ENCODE measurements at places on chromosomes 3 and 15.

DNA sequence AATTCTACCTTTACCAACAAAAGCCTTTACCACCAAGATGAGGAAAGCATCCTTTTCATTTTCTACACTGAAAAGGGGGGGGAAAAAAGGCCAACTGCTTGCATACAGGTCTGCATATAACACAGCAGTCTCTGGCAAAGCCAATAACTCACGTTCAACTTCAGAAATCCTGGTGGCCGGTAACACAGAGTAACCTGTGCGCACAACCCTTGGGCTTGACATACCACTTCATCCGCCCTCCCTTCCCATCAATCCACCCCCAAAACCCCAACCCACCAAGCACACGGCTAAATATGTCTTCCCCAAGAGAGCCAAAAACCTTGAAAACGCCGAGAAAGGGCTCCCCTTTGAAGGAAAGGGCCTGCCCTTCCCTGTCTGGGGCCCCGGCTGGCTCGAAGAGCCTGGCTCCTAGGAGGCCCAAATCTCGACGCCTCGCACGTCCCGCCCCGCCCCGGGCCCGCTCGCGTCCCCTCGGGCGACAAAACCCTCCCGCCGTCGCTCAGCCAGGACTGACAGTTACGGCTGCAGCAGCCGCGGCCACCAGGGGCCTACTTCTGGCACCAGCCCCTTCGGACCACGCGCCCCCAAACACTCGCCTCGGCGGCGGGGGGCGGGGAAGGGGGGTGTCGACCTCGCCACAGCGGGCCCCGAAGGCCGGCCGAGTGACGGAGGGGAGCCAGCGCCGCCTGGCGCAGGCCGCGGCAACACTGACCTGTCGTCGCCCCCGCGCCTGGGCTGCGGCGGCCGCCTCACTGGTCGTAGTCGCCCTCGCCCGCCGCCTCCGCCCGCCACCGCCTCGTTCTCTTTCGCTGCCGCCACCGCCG is 835 bp downstream of the UBE3A start:
- DNase-seq = peak; percentile 82

- DNase-seq = no peak
Observed at GRCh38 chr3:56294286-56294685, 174.0 kb downstream of the ERC2 start.

DNA sequence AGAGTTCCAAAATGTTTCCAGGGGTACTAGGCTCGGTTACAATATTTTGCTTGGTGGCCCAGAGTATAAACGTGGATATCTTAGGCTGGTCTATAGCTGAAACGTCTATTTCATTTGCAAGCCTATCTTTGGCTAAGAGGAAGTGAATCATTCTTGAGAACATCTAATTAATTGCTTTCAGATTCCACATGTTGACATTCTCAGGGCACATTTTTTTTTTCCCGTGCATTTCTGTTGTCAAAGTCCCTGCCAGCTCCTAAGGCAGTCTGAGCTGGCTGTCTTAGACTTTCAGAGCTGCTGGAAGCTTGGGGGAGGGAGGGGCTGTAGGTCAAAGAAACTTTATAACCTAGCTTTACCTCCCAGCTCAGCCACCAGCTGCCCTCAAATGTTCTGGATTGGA is 23.2 kb upstream of the LAMP3 start:
- no peak for DNase-seq

- DNase-seq = no peak
Observed at GRCh38 chr3:195401943-195402342, 40.9 kb downstream of the ACAP2 start.

DNA sequence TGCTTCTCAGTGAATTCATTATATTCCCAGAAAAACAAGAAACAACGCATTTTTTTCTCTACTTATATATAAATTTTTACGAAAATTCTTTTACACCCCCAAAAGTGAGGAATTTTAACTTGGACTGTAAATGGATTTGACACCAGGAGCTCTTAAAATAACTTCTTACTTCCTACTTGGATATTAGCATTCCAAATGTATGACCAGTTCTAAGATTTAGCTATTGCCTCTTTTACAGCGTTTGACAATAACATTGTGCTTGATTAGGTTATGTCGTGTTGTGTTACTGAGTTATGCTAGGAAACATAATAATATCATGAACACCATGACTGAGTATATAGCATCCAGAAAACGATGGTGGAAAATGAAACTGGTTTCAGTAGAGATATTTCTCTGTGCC is 177.0 kb downstream of the CNTN6 start:
- DNase-seq = no peak

DNA sequence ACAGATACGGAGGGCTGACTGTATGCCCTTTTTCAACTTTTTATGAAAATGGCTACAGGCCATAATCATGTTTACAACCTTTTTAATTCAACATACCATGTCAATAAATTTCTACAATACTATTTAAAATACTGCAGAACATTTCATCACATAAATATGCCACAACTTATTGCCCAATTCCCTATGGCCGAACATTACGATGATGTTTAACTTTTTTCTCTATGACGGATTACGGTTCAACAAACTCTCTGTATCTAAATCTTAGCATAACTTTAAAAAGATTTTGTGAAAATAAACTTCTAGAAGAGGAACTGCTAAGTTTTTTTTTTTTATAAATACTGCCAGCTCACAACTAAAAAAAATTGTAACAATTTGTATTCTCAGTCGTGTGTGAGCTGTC is 220.4 kb downstream of the OSBPL10 start:
- no peak for DNase-seq

DNA sequence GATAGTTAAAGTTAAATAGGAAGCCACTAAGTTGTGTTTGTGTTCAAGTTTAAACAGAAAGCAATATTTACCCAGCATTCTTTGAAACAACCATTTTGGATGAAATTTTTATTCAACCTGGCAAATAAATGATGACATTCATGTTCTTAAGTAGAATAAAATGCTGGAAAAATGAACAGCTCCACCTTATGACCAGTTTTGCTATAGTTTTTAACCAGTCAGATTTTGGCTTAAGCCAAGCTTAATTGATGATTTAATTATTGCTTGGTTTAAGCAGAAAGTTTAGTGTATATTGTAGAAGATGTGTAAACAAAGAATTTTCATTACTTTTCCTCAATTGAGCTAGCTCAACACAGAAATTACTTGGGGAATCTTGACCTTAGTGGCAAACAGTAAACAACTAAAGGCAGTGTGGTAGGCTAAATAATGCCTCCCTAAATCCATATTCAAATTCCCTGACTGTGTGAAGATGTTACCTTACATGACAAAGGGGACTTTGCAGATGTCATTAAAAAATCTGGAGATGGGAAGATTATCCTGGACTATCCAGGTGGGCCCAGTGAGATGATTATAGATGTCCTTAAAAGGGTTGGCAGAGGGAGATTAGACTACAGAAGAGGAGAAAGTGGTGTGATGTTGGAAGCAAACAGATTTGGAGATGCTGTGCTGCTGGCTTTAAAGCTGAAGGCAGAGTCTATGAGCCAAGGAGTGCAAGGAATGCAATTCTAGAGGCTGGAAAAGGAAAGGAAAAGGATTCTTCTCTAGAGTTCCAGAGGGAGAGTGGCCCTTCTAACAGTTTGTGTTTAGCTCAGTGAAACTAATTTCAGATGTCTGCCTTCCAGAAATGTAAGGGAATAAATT is 448.6 kb upstream of the GOLIM4 start:
- DNase-seq = no peak

Measured in right forelimb (tissue), 1 donor.